ENCODE measurements at places on chromosomes 3 and 15.

DNA sequence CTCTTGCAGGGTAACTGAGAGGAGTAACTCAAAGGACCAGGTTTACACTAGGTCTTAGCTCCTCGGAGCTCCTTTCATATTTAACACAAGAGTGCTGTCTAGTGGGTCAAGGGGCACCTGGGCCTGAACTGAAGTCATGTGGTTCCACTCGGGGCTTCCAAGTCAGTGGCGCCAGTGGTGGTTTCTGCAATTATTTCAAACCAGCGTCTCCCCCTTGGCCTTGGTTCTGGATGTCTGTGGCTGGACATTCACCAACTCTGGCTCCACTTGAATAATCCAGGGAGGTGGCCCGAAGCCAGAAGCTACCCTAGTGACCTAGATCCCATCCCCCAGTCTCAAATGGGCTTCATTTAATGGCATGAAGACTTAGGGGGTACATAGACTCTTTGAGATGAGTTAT, 144.3 kb upstream of the ADAMTS9 start:
- DNase-seq, result no peak

DNA sequence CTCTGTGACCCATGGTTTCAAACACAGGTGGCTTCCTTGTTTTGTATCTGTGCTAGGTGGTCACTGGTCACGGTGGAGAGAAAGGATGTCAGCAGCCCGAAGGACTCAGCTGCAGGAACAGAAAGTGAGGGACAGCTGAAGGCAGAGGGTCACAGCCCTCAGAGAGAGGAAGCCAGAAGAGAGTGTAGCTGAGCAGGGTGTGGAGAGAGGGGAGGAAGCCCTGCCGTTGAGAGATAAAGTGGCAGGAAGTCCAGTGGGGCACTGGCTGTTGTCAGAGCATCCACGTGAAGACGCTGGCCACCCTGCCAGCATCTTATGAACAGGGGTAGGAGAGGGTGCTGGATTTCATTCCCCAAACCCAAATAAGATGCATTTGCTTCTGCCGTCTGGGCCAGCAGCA, 36.9 kb downstream of the LIMD1 start:
- no peak for DNase-seq

DNA sequence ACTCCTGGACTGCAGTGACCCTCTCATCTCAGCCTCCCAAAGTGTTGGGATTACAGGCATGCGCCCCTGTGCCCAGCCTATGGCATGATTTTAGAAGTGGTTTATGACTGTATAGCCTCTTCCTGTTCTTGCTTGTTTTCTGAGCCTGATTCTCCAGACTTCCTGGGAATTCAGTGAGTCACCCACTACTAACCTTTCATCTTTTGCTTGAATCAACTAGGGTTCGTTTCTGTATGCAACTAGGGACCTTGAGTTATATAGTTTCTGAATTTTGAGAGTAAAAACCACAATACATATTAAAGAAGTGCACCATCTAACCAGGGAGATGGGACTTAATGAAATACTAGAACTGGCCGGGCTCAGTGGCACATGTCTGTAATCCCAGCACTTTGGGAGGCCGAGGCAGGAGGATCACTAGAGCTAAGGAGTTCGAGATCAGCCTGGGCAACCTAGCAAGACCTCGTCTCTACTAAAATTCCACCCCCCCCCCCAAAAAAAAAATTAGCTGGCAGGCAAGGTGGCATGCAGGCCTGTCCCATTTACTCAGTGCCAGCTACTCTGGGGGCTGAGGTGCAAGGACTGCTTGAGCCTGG, 76.0 kb downstream of the ZNF609 start:
- DNase-seq, result no peak

GRCh38 chr3:9342696-9343095, 20.2 kb upstream of the THUMPD3 start:
- DNase-seq, result no peak

DNA sequence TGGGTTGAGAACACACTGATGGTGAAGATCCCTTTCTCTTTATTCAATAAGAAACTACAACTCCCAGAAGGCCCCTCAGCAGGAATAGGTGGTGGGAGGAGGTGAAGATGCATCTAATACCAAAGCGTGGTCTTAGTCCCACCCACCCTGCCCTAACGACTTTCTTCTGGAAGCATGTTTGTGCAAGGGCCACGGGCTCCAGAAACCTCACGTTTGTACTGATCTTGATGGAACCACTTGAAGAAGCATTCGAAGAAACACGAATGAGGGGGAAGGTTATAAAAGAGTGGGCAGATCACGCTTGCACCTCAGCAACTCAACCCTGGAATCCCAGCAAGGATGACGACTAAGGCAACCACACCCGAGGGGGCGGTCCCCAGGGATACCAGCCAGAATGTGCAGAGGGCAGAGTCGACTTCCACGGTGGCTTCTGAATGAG, 10.6 kb upstream of the SLC25A36 start:
- DNase-seq, result no peak

Measured in NCI-H446 treated with DMSO at 0.1 percent for 48 hours (cell line).